Smooth muscle cell of trachea (primary cell): ENCODE measurements at places on chromosomes 1 and 21. TPM values are rescaled to one million over a fixed set of nuclear protein-coding genes. Genes with fewer than 3 reads are reported as not detected.

Gene BARHL2
- not detected in 2 replicates for total RNA-seq

Gene S100A10
- total RNA-seq, result 107 and 187 TPM in 2 replicates

Gene CELA3A
- total RNA-seq, result not detected in 2 replicates

Gene CFHR3
- total RNA-seq, result not detected in 2 replicates

Gene SNX7
- total RNA-seq, result 46.5 and 54.0 TPM in 2 replicates

Gene NHLH1
- not detected in 2 replicates for total RNA-seq

Gene IL23R
- total RNA-seq, result not detected in 2 replicates

Gene C1orf87
- 0.15 TPM in 1 of 2 replicates, not detected in the other for total RNA-seq

Gene MYOM3
- not detected in 2 replicates for total RNA-seq

Gene PRAMEF26
- not detected in 2 replicates for total RNA-seq
